BJ (cell line): ENCODE measurements at places on chromosomes 1 and 21. TPM values are rescaled to one million over a fixed set of nuclear protein-coding genes. Genes with fewer than 3 reads are reported as not detected.
A peak's percentile ranks its signal among the peaks of the same experiment; 100 is the strongest.

DNA sequence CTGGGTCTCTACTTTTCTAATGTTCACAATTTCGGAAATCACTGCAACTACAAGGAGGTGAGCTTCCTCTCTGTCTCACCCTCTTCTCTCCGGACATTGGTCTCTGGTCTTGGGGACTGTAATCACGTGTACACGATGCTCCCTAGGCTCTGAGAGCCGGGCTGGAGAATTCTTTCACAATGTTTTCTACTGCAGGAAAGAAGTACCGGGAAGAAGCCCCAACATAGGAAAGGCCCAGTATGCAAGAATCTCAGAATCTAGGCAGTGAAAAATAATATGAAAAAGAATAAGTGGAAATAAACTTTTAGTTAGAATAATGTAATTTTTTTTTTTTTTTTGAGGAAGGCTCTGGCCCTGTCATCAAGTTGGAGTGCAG is 13.5 kb upstream of the HJV start:
- no peak for DNase-seq

DNA sequence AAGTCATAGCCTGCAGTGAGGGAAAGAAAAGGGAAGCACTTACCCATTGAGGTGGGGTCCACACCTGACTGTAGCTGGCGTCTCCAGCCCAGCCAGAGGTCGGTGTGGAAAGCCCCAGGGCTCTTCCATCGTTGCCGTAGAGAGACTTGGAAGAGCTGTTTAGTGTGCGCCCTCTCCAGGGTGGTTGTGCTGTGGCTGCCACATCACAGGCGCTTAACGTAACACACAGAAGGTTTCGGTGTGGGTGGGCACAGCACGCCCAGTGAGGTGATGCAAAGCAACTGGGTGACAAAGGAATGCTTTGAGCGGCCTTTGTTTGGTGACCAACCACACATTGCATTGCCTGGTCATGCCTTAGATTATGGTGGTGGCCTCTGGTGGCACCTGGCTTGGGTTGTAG is 36.8 kb upstream of the KIF1B start:
- DNase-seq, result no peak

- DNase-seq, result no peak
These were observed 14.1 kb downstream of the DNASE2B start for GRCh38 chr1:84412316-84412942.

DNA sequence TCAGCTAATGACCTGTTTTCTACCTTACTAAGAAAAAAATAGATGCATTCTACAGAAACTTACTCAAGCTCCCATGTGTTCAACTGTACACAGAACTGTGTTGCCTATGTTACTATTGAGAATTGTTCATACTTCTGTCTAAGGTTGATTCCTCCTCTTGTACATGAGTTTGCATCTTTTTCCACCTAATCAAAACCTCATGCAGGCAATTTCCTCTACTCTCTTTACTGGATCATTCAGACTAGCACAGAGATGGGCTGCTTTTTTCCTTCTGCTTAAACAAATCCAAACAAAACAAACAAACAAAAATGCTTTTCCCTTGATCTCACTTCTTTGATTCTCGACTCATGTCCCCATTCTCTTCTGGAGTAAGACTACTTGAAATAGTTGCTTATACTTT is 58.8 kb upstream of the PTGFR start:
- no peak for DNase-seq

DNA sequence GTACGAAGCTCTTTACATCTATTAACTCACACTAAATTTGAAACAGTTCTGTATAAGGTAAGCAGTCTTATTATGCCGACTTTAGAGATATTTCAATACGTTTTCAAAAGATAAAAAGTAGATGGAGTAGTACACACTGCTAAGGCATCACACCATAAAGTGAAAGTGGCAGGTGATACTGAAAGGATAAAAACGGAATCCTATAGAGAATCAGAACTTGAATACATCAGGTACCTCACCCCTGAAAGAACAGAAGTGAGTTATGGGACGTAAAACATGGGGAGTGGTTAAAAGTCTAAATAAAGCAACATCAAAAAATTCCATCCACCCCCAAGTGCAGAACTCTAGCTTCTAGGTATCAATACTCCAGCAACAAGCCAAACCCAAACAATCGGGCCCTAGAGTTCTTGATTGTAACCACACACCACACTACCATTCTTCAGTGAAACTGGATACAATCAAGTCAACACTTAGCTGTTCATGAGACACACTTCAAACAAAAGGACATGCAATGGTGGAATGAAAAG is 142.6 kb downstream of the SMYD3 start:
- no peak for DNase-seq

DNA sequence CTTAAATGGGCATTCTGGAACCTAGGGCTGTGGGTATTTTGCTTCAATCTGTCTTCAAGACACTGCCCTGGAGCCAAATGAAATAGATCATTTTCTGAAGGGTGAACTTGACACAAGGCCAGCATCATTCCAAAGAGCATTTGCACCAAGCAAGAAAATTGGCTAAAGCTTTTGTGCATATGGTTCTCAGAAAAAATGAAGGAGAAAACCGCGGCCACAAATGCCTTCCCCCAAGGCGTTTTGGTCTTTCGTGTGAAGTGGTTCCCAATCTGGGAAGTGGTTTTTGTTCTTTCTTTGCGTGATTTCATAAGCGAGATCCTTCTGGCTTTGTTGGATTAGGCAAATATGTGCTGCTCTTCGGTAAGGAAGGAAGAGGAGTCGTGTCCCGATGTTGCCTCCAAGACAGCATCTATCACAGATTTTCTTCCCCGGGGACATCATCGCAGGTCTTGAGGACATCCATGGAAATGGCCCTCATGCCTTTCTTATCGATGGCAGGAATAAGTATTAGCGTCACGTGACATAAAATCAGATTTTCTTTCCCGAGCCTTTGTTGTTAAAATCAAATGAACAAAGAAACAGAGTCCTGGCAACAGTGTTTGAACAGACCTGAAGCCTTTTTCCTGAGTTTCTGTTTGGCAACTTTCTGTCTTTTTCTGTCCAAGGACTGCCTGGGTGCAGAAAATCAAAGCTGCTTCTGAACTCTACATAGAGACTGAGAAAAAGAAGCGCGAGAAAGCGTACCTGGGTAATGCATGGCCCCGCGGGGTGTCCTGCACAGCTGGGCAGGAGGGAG is 31.0 kb downstream of the ATP5PO start:
- peak; percentile 70 for DNase-seq

DNA sequence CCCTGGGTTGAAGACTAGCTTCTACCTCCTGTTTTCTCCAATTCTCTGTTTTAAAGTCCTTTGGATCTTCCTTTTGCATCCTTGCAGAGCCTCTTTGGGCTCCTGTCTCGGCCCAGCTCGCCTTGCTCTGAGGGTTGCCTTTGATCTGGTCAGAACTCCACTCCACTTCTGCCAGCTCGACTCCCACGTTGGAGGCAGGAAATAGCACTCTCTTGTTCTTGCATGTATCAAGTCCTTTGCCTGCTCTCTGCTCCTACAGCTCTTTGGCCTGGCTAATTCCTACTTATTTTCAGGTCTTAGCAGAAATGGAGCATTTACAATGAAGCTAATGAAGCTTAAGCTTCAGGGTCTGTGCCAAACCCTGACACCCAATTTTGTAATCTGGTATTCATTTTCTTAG is 21.1 kb upstream of the B3GALNT2 start:
- no peak for DNase-seq

DNA sequence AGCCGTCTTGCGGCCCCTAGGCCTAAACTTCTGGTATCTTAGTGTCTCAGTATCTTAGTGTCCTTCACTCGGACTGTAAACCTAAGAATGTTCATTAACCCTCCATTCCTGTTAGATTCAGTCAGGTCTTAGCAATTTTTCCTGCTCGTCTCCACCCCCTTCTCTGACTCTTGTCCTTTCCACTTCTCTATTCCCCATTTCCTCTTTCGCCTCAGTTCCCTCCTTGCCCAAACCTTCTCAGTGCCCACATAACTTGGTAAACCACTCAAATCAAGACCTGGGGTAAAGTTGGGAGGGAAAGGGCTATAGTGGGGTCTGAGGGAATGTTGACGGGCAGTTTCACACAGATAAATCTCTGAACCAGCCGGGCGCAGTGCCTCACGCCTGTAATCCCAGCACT is 726 bp upstream of the FCER1G start:
- no peak for DNase-seq

DNA sequence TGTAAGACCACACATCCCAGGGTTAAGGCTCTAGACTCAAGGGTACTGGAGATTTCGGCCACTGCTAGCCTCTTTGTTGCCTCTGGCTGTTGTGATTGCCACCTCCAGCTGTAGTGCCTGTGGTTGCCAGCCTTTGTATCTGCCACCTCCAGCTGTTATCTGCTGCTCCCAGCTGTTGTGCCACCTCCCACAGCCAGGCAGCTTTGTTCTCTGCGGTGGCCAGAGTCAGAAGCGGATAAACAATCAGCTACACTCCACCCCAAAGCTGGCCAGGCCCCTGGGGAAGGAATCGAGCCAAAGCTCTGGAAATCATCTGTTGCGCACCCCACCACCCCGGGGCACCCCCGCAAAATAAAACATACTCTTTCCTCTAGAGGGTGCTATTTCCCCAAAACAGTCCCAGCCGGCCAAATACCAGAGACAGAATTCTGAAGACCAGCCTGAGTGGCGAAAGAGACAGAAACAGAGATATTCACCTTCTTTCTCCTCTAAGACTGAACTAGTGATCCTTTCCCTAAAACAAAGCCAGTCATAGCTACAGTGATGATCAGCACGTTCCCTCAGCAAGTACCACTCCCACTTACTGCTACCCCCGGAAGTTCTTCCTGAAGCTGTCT is 14.8 kb upstream of the PIGM start:
- no peak for DNase-seq

DNA sequence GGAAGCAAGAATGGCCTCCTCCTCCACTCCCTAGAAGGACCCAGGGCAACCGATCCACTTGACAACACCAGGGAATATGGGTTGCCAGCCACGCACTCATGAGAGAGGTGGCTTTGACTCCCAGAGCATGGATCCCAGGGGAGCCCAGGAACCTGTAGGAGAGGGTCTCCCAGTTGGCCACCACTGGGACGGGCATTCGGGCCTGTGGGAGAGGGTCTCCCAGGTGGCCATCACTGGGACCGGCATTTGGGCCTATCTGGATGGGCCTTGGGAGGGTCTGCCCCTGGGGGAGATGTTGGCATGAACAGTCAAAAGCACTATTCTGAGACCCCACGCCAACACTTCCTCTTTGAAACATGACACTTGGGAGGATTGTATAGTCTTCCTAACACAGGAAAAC is 565 bp downstream of the TFF1 start:
- DNase-seq, result no peak

DNA sequence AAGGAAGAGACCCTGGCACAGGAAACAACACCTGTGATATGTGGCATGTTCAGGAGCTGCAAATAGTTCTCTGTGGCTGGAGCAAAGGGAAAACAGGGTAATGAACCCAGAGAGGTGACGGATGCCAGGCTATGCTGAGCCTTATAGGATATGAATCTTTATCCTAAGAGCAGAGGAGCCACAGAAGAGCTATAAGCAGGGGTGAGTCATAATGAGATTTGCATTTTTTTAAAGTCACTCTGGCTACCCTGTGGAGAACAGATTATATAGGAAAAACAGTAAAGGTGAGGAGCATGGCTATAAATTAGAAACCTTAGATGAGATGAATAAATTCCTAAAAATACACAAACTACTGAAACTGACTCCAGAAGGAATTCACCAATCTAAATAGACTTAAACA is 12.8 kb upstream of the MPL start:
- no peak for DNase-seq

GRCh38 chr1:89739844-89740216 is 81.0 kb upstream of the LRRC8D start:
- DNase-seq, result no peak

DNA sequence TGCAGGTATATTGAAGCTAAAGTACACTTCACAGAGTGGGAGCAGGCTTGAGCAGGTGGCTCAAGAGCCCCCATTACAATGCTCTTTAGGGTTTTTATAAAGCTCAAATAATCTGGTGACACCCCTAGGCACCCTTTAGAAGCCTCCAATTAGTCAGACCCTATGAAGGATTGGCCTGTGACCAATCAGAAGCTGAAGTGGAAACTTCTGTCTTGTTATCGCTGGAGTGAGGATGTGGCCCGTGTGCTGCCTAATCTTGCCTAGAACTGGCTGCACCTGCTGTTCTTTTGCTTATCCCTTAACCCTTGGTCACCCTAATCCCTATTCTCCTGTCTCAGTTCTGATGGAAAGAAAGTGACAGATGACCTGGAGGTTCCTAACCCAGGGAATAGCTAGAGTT is 70.8 kb upstream of the ABCG1 start:
- DNase-seq, result no peak

GRCh38 chr21:27564684-27565301 is 597.9 kb upstream of the ADAMTS5 start:
- no peak for DNase-seq

- DNase-seq, result no peak
These were observed 24.8 kb downstream of the FBXO2 start for GRCh38 chr1:11629184-11630016.

GRCh38 chr1:112849425-112850033 is 106.5 kb downstream of the SLC16A1 start:
- DNase-seq, result no peak

GRCh38 chr21:46666941-46667740 is 31.7 kb downstream of the PRMT2 start:
- DNase-seq, result no peak

GRCh38 chr1:184755226-184756065 is 788 bp upstream of the EDEM3 start:
- DNase-seq, result no peak

DNA sequence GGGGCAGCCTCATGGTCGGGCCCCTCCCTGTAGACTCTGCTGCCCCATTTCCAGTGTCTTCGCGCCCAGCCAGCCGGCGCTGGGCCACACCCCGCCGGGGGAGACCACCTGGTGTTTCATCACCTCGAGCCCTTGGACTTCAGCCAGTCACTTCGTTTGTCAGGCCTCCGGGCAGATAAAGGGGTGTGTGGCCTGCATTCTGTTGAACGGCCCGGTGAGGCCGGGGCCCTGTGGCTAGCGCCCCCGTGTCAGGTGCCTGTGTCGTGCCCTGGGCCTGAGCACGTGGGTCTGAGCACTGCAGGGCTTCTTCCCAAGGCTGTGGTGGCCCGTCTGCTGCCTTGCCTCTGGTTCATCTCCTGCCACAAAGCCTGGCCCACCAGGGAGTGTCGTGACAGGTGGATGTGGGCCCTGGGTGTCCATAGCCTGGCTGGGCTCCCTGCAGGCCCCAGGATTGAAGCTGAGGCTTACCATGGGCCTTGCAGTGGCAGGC is 65.2 kb upstream of the DIP2A start:
- DNase-seq, result no peak

The ZNF672 gene
- 13.9 and 17.1 TPM in 2 replicates for polyA plus RNA-seq

The SAMD11 gene
- 6.3 and 10.0 TPM in 2 replicates for polyA plus RNA-seq

The LPAR3 gene
- polyA plus RNA-seq, result 0.05 TPM in 1 of 2 replicates, not detected in the other

The KRTAP12-2 gene
- not detected in 2 replicates for polyA plus RNA-seq

The C1orf56 gene
- 1.6 and 2.0 TPM in 2 replicates for polyA plus RNA-seq

The NHLH1 gene
- 0.13 and 0.20 TPM in 2 replicates for polyA plus RNA-seq

The CD101 gene
- 0.12 TPM in 1 of 2 replicates, not detected in the other for polyA plus RNA-seq

The SLC45A3 gene
- polyA plus RNA-seq, result 0.70 and 0.91 TPM in 2 replicates

The KIF14 gene
- 2.1 and 4.1 TPM in 2 replicates for polyA plus RNA-seq

The S100A9 gene
- polyA plus RNA-seq, result not detected in 2 replicates

The NLRP3 gene
- polyA plus RNA-seq, result 0.02 TPM in 1 of 2 replicates, not detected in the other

The ENSA gene
- 35.8 and 47.2 TPM in 2 replicates for polyA plus RNA-seq

The CDA gene
- 7.0 and 7.5 TPM in 2 replicates for polyA plus RNA-seq

The RPTN gene
- polyA plus RNA-seq, result not detected in 2 replicates

The VWA5B1 gene
- polyA plus RNA-seq, result not detected in 2 replicates
